ENCODE measurements at places on chromosomes 1 and 21.

- DNase-seq, result no peak
Measured at GRCh38 chr1:233998456-233998855, 94.0 kb downstream of the SLC35F3 start.

- no peak for DNase-seq
Measured at GRCh38 chr1:46492871-46493270, 3.2 kb downstream of the DMBX1 start.

GRCh38 chr1:8660411-8660828 lies 157.0 kb downstream of the RERE start:
- no peak for DNase-seq

GRCh38 chr1:247487057-247487456 lies 29.2 kb upstream of the OR2B11 start:
- peak; percentile 19 for DNase-seq

- DNase-seq, result no peak
Measured at GRCh38 chr1:25197982-25198662, 34.2 kb downstream of the SYF2 start.

DNA sequence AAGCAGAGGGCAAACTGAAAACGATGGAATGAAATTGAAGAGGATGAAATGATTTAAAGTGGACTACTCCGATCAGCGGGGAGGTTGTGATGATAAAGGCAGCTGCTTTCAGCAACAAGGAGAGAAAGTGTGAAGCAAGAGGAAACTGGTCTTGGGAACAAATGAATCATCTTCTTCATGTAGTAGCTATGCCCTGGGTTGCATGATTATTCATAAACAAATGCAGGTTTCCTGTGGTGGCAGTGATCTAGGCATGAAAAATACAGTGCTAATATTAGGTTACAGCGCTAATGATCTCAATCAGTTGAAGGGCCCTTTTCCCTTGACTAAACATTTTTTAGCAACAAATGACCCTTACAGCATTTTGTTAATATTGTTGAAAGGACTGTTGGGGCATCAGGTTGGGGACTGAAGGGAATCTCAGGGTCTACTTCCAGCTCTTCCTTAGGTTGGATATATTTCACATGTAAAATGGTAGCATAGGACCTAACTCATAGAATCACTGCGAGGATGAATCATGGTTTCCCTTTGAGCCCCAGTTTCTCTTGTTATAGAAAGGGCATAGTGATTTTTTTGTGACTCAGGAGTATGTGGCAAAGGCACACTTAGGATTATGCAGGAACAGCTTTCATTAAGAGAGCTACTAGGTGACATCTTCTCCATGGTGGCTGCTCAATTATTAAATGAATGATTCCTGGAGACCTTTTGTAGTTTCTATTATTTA lies 1.9 kb upstream of the ZFYVE9 start:
- peak; percentile 30 for DNase-seq

DNA sequence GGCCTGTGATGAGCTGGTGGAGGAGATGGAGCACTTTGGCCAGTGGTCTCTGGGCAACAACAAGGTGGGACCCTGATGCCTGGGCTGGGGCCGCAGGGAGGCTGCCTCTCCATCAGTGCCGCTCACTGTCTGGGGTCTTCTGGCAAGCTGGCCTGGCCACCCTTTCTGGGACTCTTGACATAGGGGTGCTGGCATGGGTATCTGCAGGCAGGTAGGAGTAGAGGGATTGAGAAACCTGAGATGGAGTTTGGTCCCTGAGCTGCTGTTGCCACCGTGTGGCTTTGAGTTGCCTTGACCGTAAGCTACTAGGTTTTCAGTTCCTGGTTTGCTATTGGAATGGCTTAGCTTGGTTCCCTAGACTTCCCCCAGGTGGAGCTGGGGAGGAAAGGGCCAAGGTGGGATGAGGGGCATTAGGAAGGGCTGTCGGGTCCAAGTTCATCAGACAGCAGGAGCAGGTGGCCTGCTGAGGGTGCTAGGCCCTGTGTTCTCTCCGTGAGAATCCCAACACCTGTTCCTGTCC lies 13.2 kb upstream of the MFN2 start:
- DNase-seq, result no peak

- no peak for DNase-seq
Measured at GRCh38 chr1:41348394-41348793, 12.8 kb upstream of the FOXO6 start.

DNA sequence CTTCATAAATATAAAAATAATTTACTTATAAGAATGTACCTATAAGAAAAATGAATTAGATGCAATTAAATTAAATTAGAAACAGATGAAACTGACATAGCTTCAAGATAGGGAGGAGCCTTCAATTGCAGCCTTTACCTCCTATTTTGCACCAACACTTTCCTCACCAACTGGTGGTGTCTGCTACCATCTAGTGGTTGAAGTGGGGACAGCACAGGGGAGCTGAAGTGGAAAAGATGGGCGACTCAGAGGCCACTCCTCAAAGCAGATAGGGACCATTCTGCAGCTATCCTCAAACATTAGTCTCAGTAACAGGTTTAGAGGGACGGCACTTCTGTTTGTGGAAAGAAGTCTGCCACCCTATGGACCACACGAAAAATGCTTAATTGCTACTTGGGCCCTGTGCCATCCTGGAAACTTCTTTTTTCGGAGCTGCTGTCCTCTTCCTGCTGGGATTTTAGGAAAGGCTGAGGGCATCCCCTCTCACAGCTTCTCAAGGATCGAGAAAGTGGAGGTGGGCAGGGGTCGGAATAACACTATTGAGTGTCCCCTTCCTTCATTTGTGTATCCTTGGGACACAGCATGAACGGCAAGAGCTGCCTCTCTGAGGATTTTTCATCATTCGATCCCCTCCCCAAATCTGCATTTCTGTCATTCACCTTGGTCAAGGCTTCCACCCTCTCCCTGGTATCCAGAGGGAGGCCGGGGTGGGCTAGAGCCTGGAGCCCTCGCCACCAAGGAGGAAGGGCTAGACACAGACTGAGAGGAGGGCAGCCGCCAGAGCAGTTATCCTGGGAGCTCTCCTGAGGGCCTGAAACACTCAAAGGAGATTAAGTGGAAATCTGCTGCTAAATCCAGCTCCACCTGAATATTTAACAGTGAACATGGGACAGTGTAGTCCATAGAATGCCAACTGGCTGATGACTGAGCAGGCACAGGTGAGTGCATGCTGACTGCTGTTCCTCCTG lies 9.6 kb downstream of the PROK1 start:
- peak; percentile 81 for DNase-seq

DNA sequence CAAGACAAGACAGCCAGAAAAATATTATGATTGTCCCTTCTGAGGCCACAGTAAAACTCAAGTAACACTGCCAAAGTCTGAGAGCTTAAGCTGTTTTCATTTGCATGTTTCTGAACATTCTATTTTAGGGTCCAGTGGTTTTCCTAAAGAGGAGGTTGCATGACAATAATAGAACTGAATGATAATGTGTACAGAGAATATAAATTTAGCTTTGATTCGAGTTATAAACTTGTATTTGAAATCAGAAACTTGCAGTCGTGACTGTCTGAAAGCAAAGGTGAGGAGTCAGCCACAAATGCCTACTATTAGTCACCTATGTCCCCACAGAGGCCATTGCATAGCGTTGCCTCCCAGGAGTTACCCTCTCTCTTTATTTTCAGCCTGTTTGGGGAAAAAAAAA lies 363.1 kb upstream of the ADGRL2 start:
- DNase-seq, result no peak

DNA sequence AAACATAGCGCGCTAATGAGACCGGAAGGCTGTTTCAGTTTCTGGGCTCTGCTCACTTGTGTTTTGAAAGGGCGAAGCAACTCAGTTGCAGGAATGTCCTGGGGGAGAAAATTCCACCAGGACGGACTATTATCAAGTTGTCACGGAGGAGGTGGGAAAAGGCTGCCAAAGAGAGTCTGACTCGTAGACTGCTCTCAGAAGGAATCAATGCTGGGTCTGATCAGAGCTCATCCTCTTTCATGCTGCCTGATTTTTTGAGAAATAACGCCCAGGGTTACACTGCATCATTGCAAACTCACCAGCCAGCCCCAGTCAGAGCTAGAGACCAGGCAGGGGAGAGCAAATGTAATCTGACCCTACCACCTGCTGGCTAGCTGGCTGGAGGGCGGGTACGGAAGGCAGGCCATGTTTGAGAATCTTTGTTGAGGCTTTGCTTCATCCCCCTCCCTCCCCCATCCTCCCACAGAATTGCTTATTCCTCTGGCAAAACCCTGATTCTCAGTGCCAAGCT lies 36.4 kb upstream of the BCL9 start:
- no peak for DNase-seq

- DNase-seq, result no peak
Measured at GRCh38 chr1:168897249-168897648, 168.2 kb upstream of the DPT start.

DNA sequence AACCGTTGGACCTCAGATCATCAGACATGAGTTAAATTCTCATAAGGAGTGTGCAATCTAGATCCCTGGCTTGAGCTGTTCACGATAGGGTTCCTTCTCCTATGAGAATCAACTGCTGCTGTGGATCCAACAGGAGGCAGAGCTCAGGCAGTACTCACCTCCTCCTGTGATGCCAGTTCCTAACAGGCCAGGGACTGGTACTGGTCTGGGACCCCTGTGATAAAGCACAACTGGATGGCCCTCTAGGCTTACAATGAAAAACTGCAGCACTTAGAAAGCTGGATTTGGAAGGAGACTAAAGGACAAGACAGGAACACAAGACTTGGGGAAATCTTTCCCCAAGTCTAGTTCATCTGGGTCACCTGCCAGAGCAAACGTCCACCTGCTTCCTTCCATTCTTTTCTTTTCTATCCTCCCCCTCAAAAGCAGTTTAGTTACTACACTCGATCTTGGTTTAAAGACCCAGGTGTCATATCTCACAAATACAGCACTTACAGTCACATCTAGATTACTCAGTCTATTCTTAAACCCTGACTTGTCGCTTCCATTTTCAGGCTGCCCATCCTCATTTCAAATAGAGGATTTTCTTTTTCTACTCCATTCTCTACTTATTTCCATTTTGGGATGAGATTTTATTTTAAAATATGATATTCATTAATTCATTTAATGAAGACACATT lies 59.8 kb downstream of the PTPN14 start:
- no peak for DNase-seq

DNA sequence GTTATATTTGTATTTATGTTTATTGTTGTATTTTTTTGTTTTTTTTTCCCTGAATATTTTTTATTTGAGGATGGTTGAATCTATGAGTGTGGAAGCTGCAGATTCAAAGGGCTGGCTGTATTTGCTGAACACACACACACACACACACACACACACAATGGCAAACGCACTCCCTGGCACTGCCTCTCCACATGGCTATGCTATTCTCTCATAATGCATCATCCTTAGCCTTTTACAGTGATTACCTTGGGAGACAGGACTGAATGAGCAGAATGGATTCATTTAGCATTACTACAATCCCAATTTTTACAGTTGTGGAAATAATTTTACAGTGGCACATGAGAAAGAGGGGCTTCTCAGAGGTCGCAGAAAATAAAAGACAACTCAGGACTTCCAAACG lies 390.1 kb downstream of the PCP4 start:
- no peak for DNase-seq
